ENCODE measurements at places on chromosomes 4 and X.

- no peak for DNase-seq
Observed at GRCh38 chrX:14738643-14739042, 134.2 kb downstream of the FANCB start.

- no peak for DNase-seq
Observed at GRCh38 chr4:15331930-15332329, 95.9 kb upstream of the C1QTNF7 start.

GRCh38 chrX:115333446-115333845 is 43.9 kb downstream of the LUZP4 start:
- no peak for DNase-seq

- no peak for DNase-seq
Observed at GRCh38 chrX:26192204-26192603, at the start of gene MAGEB6. MAGEB6 (plus strand) TSS chrX:26192440; CDS start chrX:26193847, 1,407 bp downstream.

- peak; percentile 27 for DNase-seq
Observed at GRCh38 chr4:83011689-83012199, 1.1 kb upstream of the LIN54 start.

GRCh38 chr4:123034023-123034422 is 111.6 kb upstream of the NUDT6 start:
- DNase-seq, result no peak

DNA sequence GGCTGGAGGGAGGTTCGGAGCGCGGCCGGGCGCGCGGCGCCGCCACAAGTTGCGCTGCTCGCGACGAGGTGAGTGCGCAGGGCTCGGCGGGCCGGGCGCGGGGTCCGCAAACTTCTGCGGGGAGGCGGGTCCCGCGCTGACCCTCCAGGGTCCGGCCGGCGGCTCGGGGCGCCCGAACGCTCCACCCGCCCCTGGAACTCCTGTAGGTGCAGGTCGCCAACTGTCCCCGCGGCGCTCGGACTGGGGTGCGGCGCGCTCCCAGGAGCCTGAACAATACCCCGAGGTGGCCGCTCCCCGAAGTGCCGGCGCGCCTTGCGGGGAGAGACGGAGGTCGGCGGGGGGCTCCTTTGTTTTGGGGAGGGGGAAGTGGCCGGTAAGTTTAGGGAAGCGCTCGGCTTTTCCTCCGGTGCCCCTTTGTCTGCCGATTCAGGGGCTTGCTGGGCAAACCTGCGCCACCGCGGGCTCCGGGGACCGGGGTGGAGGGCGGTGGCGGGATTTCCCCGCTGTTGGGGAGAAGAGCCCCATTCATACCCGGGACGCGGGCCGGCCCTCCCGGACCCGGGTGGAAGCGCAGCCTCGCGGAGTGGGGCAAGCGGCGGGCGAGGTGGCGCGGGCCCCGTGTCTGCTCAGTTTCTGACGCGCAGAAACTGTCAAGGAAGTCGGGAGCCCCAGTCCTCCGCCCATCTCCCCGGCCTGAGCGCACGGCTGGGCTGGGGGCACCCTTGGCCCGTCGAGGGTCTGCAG is 694 bp downstream of the TBL1X start:
- DNase-seq, result no peak

DNA sequence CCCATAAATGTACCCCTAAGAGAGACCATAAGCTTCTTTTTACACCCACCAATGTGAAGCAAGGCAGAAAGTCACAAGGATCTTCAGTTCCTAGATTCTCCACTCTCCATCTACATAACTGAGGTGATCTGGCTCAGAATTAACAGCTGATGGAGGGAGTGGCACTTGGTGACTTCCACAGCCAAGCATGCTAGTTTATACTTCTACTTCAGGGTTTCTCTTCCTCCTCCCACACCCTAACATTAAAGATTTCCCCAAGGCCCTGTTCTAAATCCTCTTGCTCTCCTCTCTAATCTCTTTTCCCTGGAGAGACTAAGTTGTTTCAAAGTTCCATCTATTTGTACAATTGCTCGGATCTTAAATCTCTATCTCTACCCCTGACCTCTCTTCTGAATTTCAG is 81.1 kb downstream of the MBNL3 start:
- no peak for DNase-seq

DNA sequence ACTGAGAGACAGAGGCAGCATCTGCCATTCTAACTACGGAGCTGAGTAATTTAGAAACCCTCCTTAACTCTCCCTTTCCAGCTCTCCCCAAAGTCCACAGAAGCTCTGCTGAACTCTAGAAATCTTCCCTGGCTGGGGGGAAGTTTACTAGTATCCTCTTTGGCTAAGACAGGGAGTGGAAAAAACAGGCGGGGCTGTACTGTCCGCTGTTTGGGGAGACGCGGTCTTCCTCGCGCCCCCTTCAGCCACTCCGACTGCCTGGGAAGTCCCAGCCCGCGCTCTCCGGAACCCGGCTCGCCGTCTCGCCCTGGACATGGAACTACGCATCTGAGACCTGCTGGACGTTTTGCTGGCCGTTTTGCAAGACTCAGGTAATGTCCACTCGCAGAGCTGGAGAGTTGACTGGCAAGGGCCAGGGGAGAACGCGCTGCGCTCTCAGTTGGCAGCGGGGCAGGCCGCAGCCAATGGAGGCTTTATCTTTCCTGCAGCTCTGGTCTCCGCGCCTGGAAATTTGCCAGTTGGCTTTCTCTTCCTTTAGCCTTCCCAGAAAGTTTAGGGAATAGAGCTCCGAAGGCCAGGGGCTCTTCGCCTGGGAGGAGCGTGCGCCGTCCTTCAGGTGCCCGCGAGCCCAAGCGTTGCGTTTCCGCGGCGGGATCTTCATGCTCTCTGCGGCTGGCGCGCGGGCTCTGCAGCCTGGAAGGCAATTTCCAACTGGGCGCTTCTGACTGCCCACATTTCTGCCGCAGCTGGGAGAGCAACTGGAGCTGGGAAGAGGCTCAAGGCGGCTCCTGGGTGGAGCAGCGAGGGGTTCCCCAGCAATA is 892 bp downstream of the IL1RAPL2 start:
- no peak for DNase-seq

DNA sequence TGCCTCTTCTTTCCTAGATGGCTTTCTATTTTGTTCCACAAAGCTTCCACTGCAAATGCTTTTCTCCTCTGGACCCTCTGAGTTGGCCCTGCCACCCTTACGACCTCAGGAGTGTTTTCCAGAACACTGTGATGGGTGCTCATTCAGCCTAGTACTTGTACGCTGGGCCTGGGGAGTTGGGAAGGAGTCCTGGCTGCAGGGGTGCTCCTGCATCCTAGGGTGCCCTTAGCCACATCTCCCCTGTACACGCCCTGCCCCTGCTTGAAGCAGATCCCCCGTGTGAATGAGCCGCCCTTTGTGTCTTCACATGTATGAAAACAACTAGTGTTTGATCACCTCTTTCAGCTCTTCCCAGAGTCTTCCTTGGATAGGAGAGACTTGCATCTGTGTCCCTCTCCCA is 64.2 kb downstream of the MTMR1 start:
- no peak for DNase-seq

GRCh38 chr4:183322326-183322725 is at the start of gene CLDN24:
CLDN24 (minus strand) TSS chr4:183322426; CDS start chr4:183322426, 0 bp downstream.
- no peak for DNase-seq

GRCh38 chr4:149031399-149031798 is 589.2 kb upstream of the NR3C2 start:
- no peak for DNase-seq

GRCh38 chr4:46274717-46275116 is 115.2 kb downstream of the GABRA2 start:
- no peak for DNase-seq

GRCh38 chr4:186144946-186145569 is 40.6 kb downstream of the FAM149A start:
- DNase-seq, result peak; percentile 58

- DNase-seq, result no peak
Observed at GRCh38 chr4:7842384-7843279, 97.0 kb downstream of the AFAP1 start.

- no peak for DNase-seq
Observed at GRCh38 chr4:66178906-66179305, 508.6 kb upstream of the EPHA5 start.

GRCh38 chr4:87077914-87078585 is 142.4 kb downstream of the KLHL8 start:
- no peak for DNase-seq

- DNase-seq, result no peak
Observed at GRCh38 chr4:84814094-84814750, 152.3 kb downstream of the WDFY3 start.

DNA sequence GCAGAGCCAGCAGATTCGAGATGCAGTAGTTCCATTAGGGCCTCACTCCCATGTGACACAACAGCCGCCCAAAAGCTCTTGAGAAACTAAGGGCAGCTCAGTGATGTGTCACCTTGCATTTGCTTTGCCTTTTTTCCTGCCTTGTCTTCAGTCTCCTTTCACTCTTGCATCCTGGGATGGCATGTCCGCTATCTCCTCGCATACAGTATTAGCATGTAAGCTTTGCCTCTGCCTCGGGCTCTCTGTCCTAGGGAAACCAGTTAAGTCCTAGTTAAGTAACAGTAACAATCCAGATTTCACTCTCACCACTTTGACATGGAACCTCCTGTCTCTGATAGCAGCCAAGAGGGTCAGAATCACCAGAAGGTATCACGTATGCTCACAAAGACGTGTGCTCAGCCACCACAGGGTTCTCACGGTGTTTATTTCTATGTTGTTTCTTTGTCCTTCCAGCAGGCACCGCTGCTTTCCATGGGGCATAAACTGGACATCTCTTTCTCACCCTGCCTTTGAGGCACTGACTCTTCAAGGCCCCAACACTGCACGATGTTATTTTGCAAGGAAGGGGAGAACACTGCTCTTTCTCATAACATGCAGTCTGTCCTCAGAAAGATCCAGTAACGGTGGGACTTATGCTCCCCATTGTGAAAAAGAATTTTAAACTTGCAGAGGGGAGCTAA is 26.7 kb upstream of the SORBS2 start:
- DNase-seq, result no peak

DNA sequence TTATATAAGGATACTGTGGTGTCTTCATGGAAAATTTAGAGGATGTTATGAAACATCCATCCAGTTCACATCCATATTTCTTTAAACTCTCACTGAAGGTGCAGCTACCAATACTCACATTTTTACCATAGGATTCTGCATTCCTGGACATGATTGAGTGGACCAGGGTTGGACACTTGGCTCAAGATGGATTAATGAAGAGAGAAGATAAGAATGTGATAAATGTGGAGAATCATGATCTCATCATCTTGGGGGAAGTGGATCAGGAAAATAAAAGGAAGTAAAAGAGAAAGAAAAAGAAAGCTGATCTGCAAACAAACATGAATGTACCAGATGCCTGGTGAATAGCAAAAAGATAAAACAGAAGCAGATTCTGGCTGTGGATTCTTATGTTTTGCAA is 175.4 kb downstream of the NPFFR2 start:
- DNase-seq, result no peak

- DNase-seq, result no peak
Observed at GRCh38 chrX:133674726-133675470, 259.6 kb upstream of the GPC4 start.

DNA sequence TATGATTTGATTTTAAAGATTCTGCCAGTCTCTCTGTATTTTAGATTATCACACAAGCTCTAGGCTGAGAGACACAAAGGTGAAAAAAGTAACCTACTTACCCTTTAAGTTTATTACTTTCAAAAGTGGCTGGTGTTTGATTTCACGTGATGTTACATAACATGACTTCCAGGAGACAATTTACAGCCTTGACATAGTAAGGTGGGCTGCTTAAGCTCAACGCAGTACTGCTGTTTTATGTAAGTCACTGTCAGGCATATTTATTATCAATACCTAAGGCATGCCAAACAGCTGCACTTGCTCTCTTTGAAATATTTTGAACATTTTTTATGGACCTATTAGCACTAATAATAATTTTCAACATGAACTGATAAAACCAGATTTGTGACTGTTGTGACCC is 451.5 kb upstream of the FAM241A start:
- no peak for DNase-seq

DNA sequence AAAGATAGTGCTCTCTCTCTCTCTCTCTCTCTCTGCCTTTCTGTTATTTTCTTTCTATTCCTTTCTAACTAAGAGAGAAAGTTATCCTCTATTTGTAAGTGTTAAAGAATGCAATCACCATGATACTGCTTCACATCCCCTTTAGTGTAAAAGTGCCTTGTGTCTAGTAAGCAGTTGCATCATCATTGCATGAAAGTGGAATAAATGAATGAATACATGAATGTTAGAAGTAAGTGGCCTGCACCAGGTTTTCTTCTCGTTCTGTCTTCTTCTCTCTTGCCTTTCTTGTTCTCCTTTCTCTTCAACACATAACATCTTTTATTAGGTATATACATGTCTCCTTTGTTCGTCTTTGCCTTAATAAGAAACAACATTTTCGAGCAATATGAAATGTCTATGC is 35.2 kb downstream of the TRIM2 start:
- no peak for DNase-seq

DNA sequence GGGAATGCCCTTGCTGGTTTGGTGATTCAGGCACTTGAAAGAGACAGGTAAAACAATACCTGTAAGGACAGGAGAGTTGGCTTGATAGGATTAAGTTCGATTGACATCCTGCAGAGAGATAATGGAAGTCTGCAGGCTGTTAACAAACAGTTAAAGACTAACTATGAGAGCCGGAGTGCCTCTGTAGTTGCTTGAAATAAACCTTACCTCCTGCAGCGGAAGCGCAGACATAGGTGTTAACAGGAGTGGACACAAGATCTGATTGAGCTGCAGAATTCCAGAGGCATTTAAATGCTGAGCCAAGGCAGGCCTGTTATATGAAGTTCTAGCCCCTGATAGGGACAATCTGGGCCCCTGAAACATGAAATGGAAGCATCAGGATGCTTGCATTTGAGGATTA is 416.7 kb upstream of the MAOA start:
- DNase-seq, result no peak

DNA sequence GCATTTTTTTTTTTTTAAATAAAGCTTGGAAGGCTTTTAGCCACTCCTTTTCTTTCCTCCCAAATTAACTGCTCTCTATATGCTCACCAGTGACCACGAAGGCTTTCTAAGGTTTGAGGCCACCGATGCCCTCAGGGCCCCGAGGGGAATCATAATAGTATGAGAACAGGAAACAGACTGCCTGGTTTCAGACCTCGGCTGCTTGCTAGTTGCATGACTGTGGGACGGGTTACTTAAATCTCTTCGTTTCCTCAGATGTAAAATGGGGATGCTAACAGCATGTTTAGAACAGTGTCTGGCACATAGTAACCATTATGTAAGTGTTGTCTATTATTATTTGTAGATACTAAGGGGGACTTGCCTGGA is 3.6 kb downstream of the LINC00632 start:
- DNase-seq, result no peak

GRCh38 chr4:184163813-184164212 is 53.9 kb downstream of the ENPP6 start:
- DNase-seq, result no peak

DNA sequence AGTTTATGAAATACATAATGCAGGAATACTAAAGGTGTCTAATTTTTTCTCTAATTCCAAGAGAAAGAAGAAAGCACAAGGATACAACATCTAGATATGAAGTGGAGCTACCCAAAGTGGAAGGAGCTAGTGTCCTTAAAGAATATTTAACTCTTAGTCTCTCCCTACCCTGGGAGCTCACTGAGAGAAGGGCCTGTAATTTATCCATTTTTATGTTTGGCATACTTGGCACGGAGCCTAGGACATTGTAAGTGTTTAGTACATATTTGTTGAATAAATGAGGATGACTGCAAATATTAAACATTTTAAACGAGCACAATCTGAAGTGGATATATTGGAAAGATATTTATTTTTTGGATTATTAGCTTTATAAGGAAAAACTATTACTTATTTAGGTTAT is 674.8 kb downstream of the IQCM start:
- DNase-seq, result no peak

All from NCI-H1092 treated with DMSO at 0.1 percent for 48 hours (cell line).